ENCODE measurements at places on chromosomes 2 and 18.

GRCh38 chr2:61244694-61245093 lies 82.7 kb downstream of the C2orf74 start:
- DNase-seq: no peak

DNA sequence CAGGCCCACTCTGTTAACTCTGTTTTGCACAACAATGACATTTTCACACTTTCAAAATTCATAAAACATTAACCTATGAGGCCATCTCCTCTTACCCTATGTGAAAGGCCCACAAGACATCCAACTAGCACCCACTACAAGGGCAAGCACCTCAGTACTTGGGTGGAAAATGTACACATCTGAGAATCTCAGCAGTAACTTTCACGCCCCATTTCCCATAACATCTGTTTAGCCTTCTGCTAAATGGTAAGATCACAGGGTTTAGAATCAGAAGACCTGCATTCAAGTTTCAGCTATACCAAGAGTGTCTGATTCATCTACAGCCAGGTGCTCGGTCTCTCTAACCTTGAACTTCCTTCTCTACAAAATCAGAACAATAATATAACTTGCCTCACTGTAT lies 89.2 kb downstream of the SP100 start:
- no peak for DNase-seq

DNA sequence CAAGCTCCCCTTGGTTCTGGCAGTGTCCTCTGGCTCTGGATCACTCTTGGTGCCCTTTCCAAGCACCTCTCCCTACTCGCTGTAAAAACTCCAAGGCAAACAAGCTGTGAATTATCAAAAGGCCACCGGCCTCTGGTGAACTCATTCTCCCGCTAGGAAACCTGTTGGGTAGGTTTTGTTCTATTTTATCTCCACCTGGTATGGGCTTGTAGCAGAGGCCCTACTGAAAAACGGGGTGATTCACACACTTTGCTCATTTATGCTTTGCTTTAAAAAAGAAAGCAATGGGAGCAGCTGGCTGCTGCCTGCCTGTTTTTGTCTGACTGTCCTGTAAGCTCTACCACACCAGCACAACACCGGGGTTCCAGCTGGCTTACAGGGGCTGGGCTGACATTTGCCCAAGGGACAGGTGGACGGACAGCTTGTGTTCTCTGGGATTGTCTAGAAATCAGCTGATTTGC lies 56.8 kb downstream of the SH3BP4 start:
- peak; percentile 92 for DNase-seq

DNA sequence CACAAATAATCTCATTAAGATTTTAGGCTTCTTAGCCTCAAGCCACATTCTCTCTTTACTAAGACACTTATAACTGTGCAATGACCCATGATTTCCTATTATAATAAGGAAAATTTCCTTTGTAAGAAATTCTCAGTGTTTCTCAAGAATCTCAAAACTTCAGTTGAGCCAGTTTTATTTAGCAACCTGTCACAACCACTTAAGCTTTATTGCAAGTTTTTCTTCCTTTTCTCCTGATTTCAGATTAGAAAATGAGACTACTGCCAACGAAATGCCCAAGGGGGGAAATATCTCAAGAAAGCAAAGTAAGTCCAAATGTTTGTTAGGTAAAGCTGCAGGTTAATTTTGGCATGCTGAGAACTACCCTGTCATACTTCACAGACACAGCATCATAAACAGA lies 178.5 kb downstream of the THADA start:
- DNase-seq: no peak

- DNase-seq: no peak
These were observed 71.1 kb downstream of the BIRC6 start for GRCh38 chr2:32427672-32428610.

- DNase-seq: no peak
These were observed 39.8 kb upstream of the TMEM163 start for GRCh38 chr2:134758633-134759032.

DNA sequence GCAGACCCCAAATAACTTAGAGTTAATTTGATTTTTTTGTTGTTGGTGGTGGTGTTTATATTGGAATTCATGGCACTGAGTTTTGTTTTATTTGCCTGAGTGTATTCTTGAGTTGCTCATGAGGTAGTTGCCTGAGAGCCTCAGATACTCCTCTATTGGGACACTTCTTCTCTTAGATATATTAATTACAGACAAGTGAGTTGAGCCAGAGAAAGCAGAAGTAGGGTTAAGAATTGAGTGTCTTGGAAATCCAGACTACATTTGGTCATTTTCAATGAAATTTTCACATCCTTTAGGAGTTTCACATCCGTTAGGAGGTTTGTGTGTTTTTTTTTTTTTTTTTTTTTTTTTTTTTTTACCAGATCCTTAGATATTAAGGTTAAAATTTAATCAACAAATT lies 29.0 kb downstream of the FMNL2 start:
- DNase-seq: no peak

Data from foreskin keratinocyte (primary cell).